ENCODE measurements at places on chromosomes 2 and 18. TPM values are rescaled to one million over a fixed set of nuclear protein-coding genes. Genes with fewer than 3 reads are reported as not detected.

GRCh38 chr2:174025271-174026121 lies 60.3 kb upstream of the SP3 start:
- H3K4me3 ChIP-seq, result peak overlapping the region; percentile 25
- H3K36me3 ChIP-seq, result no peaks in the 10 kb centered on the region
- H3K27me3 ChIP-seq, result no peaks in the 10 kb centered on the region

SLC4A5 gene
- total RNA-seq, result under 0.01 TPM

ASTL gene
- not detected for total RNA-seq

CUL3 gene
- 63.4 TPM for total RNA-seq

DNA sequence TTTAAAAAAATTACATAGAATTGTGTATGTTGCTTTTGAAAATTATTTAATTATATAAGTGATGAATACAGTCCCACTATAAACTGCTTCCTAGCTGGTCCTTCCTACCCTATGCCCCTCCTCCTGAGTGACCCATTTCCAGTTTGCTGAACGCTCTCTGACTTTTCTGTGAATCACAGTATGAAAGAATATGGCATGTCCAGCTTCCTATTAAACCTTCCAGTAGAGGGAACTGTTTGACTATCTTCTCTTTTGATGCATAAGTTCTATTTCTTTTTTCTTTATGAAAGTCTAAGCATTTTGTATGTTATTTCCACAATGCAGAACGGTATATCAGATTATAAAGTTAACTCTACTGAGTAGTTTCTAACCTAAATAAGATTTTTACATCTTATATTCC lies 41.3 kb downstream of the PSMG2 start:
- H3K4me1 ChIP-seq, result peaks cover 8% of the 10 kb centered on the region
- H3K27ac ChIP-seq, result no peak overlapping the region
- H3K4me3 ChIP-seq, result no peak overlapping the region
- peak; percentile 84 for DNase-seq

DNA sequence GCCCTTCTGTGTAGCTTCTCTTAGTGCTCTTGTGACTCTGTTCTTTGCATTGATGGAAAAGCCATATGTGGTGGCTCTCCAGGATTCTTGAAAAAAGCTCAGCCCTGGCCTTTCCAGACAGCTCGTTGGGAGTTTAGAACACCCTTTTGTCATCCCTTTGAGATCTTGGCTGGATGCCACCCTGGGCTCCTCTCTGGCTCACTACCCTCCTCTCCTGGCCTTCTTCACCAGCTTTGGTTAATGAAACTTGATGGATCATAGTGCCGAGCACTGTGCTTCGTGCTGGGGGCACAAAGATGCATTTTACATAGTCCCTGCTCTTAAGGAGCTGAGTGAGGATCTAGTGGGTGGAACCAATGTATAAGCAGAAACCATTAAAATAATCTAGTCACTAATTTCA lies 15.6 kb upstream of the FHOD3 start:
- no peak for DNase-seq
- H3K27me3 ChIP-seq, result peaks cover 4% of the 10 kb centered on the region
- no peaks in the 10 kb centered on the region for H3K36me3 ChIP-seq
- H3K4me3 ChIP-seq, result no peak overlapping the region

GKN1 gene
- not detected for total RNA-seq

GRCh38 chr2:15155959-15156574 lies 405.1 kb downstream of the NBAS start:
- H3K4me1 ChIP-seq, result no peaks in the 10 kb centered on the region
- H3K27ac ChIP-seq, result no peak overlapping the region
- DNase-seq, result no peak
- H3K4me3 ChIP-seq, result no peak overlapping the region
- H3K27me3 ChIP-seq, result no peaks in the 10 kb centered on the region
- H3K36me3 ChIP-seq, result no peaks in the 10 kb centered on the region

- H3K4me1 ChIP-seq, result no peaks in the 10 kb centered on the region
- H3K27me3 ChIP-seq, result no peaks in the 10 kb centered on the region
- no peak overlapping the region for H3K27ac ChIP-seq
- H3K36me3 ChIP-seq, result no peaks in the 10 kb centered on the region
- H3K4me3 ChIP-seq, result no peak overlapping the region
Observed at GRCh38 chr2:191999101-191999841, 152.4 kb upstream of the CAVIN2 start.

GRCh38 chr2:234864506-234864905 lies 87.3 kb upstream of the SH3BP4 start:
- H3K4me1 ChIP-seq, result peaks cover 6% of the 10 kb centered on the region
- H3K36me3 ChIP-seq, result no peaks in the 10 kb centered on the region
- no peak overlapping the region for H3K27ac ChIP-seq
- H3K27me3 ChIP-seq, result no peaks in the 10 kb centered on the region
- no peak for DNase-seq
- no peak overlapping the region for H3K4me3 ChIP-seq

TDRD15 gene
- total RNA-seq, result not detected

DNA sequence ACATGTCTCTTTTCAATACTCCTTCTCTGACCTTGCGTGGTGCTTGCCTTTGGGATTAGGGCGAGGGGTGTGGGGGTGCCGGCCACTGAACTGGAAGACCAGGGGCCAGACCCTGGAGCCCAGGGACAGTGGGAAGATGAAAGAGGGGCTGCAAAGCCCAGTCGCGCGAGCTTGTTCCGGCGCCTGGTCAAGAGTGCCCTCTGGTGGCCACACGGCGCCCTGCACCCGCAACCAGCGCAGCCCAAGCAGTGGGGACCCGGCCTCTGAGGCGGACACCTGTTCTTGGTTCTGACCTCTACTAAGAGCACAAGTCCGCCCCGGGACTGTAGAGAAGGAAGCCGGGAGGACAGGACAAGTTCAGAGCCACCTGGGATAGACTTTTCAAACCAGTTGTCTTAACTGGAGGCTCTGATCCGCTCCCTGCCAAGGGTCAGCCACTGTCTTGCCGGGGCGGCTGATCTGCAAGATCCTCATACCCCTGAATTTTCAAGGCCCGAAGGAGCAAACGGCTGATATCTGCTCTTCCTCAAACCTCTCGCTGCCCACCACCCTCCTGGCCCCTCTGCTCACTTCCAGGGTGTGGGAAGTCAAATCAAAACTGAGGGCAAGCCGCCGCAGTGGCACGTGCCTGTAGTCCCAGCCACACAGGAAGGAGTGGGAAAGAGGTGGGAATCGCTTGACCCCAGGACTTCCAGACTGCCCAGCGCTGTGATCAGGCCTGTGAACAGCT lies 14.9 kb upstream of the MSH6 start:
- H3K4me3 ChIP-seq, result no peak overlapping the region
- no peaks in the 10 kb centered on the region for H3K4me1 ChIP-seq
- no peak overlapping the region for H3K27ac ChIP-seq
- H3K27me3 ChIP-seq, result peaks cover 4% of the 10 kb centered on the region

DNA sequence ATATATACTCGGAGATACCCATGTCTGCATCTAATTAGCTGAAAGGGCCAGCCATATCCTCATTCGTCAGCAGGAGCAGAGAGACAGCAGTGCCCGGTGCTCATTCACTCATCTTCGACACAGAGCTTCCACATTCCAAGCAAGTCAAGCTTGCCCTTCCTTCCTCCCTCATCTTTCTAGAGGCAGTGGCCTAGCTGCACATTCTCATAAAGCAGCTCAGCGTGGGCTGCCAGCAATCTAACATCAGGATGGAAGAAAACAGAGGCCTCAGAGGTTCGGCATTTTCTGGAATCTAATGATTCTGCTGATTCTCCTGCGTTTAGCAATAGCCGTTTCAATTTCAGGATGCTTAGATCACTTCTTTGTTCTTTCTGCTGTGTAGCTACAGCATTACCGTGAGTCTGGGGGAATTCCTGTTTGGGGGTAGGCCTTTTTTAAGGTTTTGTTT lies 68.8 kb downstream of the CLHC1 start:
- H3K27me3 ChIP-seq, result no peaks in the 10 kb centered on the region
- no peak overlapping the region for H3K4me3 ChIP-seq
- H3K36me3 ChIP-seq, result no peaks in the 10 kb centered on the region
- DNase-seq, result peak; percentile 32
- H3K4me1 ChIP-seq, result peaks cover 19% of the 10 kb centered on the region

ARL4C gene
- 50.6 TPM for total RNA-seq

- no peak overlapping the region for H3K4me3 ChIP-seq
- H3K36me3 ChIP-seq, result no peaks in the 10 kb centered on the region
- H3K27ac ChIP-seq, result no peak overlapping the region
- no peak for DNase-seq
- no peaks in the 10 kb centered on the region for H3K4me1 ChIP-seq
Observed at GRCh38 chr2:233041722-233042323, 9.4 kb downstream of the NEU2 start.

- no peak for DNase-seq
- no peaks in the 10 kb centered on the region for H3K36me3 ChIP-seq
- H3K4me3 ChIP-seq, result no peak overlapping the region
- no peak overlapping the region for H3K27ac ChIP-seq
Observed at GRCh38 chr2:201794294-201794693, 12.0 kb upstream of the CDK15 start.

- H3K27ac ChIP-seq, result no peak overlapping the region
- no peaks in the 10 kb centered on the region for H3K27me3 ChIP-seq
- no peaks in the 10 kb centered on the region for H3K36me3 ChIP-seq
- no peak overlapping the region for H3K4me3 ChIP-seq
- no peaks in the 10 kb centered on the region for H3K4me1 ChIP-seq
- DNase-seq, result no peak
Observed at GRCh38 chr2:177602611-177603164, 210.1 kb downstream of the AGPS start.

ARHGAP25 gene
- 5.8 TPM for total RNA-seq

PSTPIP2 gene
- total RNA-seq, result 8.2 TPM

DNA sequence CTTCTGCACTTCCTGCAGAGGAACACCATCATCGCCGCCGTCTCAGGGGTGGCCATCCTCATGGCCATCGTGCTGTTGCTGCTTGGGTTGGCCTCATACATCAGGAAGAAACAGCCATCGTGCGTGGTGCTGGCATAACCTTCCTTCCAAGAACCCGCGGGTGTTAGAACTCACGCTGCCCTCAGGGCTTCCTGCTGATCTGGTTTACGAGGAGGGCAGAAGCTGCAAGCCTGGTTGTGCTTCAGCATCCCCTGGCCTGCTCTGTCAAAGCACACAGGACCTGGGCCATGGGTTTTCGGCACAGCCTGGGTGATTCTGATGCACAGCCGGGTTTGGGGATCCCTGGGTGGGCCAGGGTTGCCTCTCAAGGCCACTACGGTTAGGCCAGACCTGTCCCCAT lies 12.2 kb upstream of the ZAP70 start:
- H3K27ac ChIP-seq, result no peak overlapping the region
- no peaks in the 10 kb centered on the region for H3K4me1 ChIP-seq
- no peaks in the 10 kb centered on the region for H3K36me3 ChIP-seq
- DNase-seq, result no peak
- no peaks in the 10 kb centered on the region for H3K27me3 ChIP-seq

GRCh38 chr2:59871830-59872229 lies 681.6 kb downstream of the BCL11A start:
- H3K4me3 ChIP-seq, result no peak overlapping the region
- no peak overlapping the region for H3K27ac ChIP-seq
- no peaks in the 10 kb centered on the region for H3K27me3 ChIP-seq
- H3K4me1 ChIP-seq, result no peaks in the 10 kb centered on the region
- no peaks in the 10 kb centered on the region for H3K36me3 ChIP-seq

DNA sequence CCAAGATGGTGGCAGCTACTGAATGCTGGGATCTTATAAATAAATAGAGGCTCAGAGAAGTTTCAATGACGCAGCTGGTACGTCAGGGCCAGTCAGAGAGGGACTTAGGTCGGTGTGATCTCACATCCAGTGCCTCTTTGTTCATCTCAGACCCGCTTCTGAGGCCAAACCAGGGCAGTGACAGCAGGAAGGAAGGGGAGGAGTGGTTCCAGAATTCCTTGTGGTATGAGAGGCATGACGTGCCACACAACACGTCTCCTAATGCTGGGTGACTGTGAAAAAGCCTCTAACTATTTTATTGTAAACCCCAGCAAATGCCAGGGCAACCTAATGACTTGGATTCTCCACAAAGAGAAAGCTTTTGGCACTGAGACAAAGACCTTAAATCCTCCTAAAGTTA lies 423.3 kb downstream of the LPIN1 start:
- peak overlapping the region; percentile 65 for H3K27ac ChIP-seq
- no peaks in the 10 kb centered on the region for H3K36me3 ChIP-seq
- DNase-seq, result peak; percentile 94
- H3K4me3 ChIP-seq, result no peak overlapping the region
- no peaks in the 10 kb centered on the region for H3K27me3 ChIP-seq
- H3K4me1 ChIP-seq, result peaks cover 19% of the 10 kb centered on the region

DNA sequence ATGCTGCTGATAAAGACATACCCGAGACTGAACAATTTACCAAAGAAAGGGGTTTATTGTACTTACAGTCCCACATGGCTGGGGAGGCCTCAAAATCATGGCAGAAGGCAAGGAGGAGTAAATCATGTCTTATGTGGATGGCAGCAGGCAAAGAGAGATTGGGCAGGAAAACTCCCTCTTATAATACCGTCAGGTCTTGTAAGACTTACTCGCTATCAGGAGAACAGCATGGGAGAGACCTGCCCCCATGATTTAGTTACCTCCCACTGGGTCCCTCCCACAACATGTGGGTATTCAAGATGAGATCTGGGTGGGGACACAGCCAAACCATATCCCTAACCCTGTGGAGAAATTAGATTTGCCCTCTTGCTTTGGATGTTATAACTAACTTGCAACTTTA lies 1068.0 kb upstream of the ZEB2 start:
- no peak overlapping the region for H3K4me3 ChIP-seq
- H3K27me3 ChIP-seq, result no peaks in the 10 kb centered on the region

DNA sequence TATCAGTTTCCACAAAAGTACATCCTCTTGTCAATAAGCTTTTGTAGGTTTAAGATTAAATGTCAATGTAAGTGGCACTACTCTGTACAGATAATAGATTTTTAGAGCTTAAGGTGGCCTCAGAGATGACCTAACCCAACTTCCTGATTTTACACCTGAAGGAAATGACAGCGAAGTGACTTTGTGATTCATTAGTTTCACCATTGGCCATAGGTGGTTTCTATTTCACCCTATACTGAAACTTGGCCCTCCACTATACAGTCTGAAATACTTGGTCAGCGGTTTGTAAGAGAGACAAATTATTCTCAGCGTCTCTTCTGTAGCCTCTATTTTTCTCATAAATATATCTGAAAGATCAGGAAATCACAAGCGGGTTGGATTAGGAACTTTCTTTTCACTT lies 330.4 kb upstream of the FAM98A start:
- no peaks in the 10 kb centered on the region for H3K36me3 ChIP-seq
- no peaks in the 10 kb centered on the region for H3K4me1 ChIP-seq
- no peaks in the 10 kb centered on the region for H3K27me3 ChIP-seq
- H3K27ac ChIP-seq, result no peak overlapping the region
- no peak for DNase-seq

NYAP2 gene
- not detected for total RNA-seq

Measured in fibroblast of lung (primary cell).